Cardiac muscle cell (in vitro differentiated cells and primary cell): ENCODE measurements at places on chromosomes 6 and 20. TPM values are rescaled to one million over a fixed set of nuclear protein-coding genes. Genes with fewer than 3 reads are reported as not detected.

Gene SMPDL3A
- 1.4 and 4.5 TPM in 2 replicates for total RNA-seq

Gene C6orf132
- total RNA-seq, result 1.7 and 2.7 TPM in 2 replicates

- H3K4me1 ChIP-seq, result no peaks in the 10 kb centered on the region
- H3K27ac ChIP-seq, result no peak overlapping the region
- no peak overlapping the region for H3K4me3 ChIP-seq
- no peak for DNase-seq
- no peaks in the 10 kb centered on the region for H3K36me3 ChIP-seq
- H3K27me3 ChIP-seq, result no peaks in the 10 kb centered on the region
Observed at GRCh38 chr20:43878776-43879175, 35.9 kb upstream of the TOX2 start.

DNA sequence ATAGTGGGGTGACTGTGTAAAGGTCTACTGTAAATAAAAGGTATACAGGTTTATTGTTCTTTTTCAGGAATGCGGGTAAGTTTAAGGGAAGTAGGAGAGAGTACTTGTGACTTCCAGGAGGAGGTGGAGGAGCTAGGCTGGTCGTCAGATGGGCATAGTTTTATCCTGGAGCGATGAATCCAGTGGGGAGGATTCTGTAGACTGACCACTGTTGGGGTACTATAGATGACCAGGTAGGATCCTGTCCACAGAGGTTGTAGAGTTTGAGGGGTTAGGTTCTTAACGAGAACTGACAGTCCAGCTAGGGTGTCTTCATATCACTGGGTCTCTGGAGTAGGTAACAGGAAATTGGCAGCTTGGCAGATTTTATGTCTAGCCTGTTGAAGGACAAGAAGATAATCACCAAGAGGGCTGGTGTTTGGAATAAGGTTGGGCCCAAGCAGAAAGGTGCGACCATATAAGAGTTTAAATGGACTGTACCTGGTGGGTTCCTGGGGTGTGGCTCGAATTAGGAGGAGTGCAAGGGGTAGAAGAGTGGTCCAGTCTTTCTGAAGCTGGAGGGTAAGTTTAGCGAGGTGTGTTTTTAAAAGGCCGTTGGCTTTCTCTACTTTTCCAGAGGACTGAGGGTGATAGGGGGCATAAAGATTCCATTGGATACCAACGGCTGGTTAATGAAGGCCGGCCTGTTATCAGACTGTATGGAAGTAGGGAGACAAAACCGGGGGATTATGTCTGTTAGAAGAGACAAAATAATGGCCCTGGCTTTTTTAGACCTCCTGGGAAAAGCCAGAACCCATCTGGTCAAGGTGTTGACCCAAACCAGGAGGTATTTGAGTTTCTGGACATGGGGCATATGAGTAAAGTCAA lies 751.3 kb upstream of the ADGRB3 start:
- no peak for DNase-seq
- H3K4me3 ChIP-seq, result no peak overlapping the region
- H3K27ac ChIP-seq, result no peak overlapping the region
- no peaks in the 10 kb centered on the region for H3K27me3 ChIP-seq
- no peaks in the 10 kb centered on the region for H3K4me1 ChIP-seq

- no peak for DNase-seq
- no peaks in the 10 kb centered on the region for H3K27me3 ChIP-seq
- no peak overlapping the region for H3K4me3 ChIP-seq
- no peak overlapping the region for H3K27ac ChIP-seq
Observed at GRCh38 chr6:17842014-17842776, 135.5 kb upstream of the NUP153 start.

Gene COL19A1
- total RNA-seq, result 0.11 and 0.27 TPM in 2 replicates

- H3K27me3 ChIP-seq, result no peaks in the 10 kb centered on the region
- no peak for DNase-seq
- no peak overlapping the region for H3K4me3 ChIP-seq
- no peak overlapping the region for H3K27ac ChIP-seq
- H3K4me1 ChIP-seq, result peaks cover 14% of the 10 kb centered on the region
- no peaks in the 10 kb centered on the region for H3K36me3 ChIP-seq
Observed at GRCh38 chr6:110363748-110364147, 5.6 kb upstream of the METTL24 start.

Gene FAXC
- total RNA-seq, result 0.14 and 0.30 TPM in 2 replicates

GRCh38 chr6:46781478-46782378 lies 11.5 kb upstream of the MEP1A start:
- no peaks in the 10 kb centered on the region for H3K27me3 ChIP-seq
- H3K4me1 ChIP-seq, result no peaks in the 10 kb centered on the region
- DNase-seq, result peak; percentile 84
- H3K4me3 ChIP-seq, result no peak overlapping the region
- H3K27ac ChIP-seq, result no peak overlapping the region

Gene SEL1L2
- total RNA-seq, result not detected in 2 replicates
